ENCODE measurements at places on chromosomes 7 and 10.
A peak's percentile ranks its signal among the peaks of the same experiment; 100 is the strongest.

GRCh38 chr7:64559206-64559605 lies 3.7 kb downstream of the ZNF680 start:
- no peak for DNase-seq

- no peak for DNase-seq
These were observed 20.9 kb downstream of the CYP3A7 start for GRCh38 chr7:99713995-99714570.

DNA sequence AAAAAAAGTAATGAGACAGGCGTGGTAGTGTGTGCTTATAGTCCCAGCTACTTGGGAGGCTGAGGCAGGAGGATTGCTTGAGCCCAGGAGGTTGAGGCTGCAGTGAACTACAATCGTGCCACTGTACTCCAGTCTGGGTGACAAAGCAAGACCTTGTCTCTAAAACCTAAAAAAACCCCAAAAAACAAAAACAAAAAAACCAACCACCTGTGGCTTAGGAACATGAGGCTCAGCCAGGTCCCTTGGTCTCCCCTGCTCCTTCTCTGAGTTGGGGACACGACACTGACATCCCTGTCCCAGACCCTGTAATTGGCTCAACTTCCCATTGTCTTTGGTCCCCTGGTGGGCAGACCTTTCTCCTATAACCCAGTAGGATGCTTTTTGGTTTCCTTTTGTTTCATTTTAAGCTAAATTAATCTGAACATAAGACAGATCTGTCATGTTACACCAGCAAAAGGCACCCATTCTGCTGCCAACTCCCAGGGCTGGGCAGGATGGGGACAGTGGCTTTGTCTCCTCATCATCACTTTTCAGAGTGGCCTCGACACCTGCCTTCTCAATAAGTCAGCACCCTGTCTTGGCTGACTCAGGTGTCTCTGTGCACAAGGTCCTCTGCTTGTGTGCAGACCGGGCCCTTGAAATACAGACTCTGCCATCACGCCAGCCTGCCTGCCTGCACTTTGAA lies 74.4 kb downstream of the MYL10 start:
- DNase-seq: no peak

DNA sequence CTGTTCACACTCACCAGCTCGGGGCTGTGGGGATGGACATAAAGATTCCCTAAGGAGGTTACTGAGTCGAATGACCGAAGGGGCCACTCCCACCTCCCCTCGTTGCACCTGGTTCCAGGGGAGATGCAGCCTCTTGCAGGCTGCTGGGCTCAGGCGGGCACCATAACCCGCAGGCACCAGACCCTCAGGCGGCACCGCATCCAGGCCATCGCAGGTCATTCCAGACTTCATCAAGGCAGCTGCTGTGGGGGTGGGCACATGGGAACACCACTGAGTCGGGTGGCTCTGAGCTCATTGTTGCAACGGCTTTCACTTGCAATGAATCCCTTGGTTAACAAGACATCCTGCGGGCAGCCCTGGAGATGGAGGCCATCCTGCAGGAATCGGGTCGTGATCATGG lies 221.7 kb downstream of the TCERG1L start:
- no peak for DNase-seq

DNA sequence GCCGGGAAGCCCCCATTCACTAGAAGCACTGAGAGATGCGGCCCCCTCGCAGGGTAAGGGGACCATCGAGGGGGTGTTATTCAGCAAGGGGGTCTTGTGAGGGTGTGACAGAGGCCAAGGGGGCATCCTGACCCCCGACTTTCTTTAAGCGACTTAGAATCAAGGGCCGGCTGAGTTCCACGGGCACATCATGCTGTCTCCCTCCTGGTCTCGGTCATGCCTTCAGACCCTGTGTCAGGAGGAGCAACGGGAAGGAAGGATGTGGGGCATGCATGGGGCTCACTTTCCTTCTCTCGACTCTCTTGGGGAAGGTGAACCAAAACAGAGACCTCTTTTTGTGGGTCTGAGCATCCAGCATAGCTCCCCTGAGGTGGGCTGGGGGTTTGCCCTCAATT lies 2.5 kb downstream of the ACSL5 start:
- DNase-seq: no peak

GRCh38 chr7:133344275-133344674 lies 91.4 kb downstream of the EXOC4 start:
- DNase-seq: no peak

- DNase-seq: no peak
These were observed 162.6 kb downstream of the CELF2 start for GRCh38 chr10:11180228-11180627.

DNA sequence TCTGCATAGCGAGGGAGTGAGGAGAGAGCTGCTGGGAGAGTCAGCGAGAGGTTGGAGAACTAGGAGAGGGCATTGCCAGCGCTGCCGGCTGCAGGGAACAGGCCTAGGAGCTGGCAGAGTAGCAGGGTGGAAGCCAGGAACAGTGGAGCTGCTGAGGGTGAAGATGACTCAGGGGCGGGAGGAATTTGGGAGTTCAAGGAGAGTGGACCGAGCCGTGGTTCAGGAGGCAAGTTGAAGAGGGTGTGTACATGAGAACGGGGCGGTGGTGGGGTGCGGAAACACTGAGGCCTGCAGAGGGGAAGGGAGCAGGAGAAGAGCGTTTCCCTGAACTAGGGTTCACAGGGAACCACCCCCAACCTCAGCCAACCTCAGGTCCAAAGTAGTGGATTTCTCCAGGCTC lies 31.5 kb downstream of the HIF1AN start:
- peak; percentile 2 for DNase-seq

GRCh38 chr7:2807460-2807844 lies 36.7 kb downstream of the GNA12 start:
- DNase-seq: no peak

- DNase-seq: no peak
These were observed 459.2 kb upstream of the LRRTM3 start for GRCh38 chr10:66466622-66467021.

- DNase-seq: no peak
These were observed 56.9 kb downstream of the ZNF727 start for GRCh38 chr7:64101943-64102655.

Data from WERI-Rb-1 (cell line).